ENCODE measurements at places on chromosomes 4 and X.

DNA sequence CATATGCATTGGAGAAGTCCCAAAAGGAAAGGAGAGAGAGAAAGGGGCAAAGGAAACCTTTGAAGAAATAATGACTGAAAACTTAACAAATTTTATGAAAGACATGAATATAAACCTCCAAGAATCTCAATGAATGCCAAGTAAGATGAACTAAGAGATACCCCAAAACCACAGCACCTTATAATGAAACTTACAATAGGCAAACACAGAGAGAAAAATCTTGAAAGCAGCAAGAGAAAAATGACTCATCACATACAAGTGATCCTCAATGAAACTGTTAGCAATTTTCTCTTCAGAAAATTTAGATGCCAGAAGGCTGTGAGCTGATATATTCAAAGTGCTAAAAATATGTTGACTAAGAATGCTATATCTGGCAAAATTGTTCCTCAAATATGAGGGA is 10.1 kb downstream of the SMIM10L2A start:
- DNase-seq, result no peak

DNA sequence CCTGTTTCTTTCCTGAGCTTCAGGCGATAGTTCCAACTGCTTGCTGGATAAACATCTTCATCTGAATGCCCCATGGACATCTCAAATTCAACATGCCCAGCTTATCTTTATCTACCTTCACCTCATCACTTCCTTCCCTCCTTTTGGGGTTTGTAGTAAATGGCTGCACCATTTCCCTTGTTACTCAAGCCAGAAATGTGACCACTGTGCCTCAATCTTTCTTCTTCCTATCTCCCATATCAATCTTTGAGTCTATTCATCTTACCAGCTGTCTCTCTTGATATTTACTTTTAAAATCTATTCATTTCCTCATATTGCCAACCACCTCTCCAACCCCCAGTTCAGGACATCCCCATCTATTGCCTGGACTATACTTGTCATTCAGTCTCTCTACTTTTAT is 155.4 kb downstream of the PPA2 start:
- DNase-seq, result no peak

DNA sequence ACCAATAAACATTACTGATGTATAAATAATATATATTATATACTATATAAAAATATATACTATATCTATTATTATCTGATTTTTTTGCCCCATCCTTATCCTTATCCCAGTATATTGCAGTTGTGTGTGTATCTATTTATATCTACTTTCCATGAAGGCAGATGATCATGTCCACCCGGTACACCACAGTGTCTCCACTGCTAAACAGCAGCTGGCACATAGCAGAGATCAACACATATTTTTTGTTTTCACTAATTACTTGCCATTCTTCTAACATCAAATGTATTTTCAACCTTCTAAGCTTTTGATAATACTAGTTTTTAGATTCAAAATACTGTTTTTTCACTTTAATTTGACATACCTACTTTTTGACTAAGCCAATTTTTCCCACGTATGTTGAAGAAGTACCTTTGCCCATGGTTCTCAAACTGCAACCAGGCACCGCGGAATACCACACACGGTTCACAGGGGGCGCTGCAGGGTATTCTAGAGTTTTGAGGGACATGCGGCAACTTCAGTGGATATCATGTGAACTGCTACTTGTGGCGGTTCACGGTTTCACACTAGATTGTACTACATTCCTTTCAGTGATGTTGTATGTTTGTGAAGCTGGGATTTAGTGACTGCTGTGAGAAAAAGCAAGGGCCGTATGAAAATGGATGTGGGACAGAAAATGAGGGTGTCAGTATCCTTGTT is 182.5 kb upstream of the NPY2R start:
- DNase-seq, result no peak

DNA sequence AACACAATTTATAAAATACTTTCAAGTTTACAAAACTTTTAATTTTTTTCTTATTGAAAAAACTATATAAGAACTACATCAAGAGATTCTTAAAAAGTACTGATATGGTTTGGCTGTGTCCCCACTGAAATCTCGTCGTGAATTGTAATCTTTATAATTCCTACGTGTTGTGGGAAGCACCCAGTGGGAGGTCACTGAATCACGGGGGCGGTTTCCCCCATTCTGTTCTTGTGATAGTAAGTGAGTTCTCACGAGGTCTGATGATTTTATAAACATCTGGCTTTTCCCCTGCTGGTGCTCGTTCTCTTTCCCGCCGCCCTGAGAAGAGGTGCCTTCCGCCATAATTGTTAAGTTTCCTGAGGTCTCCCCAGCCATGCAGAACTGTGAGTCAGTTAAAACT is 88.5 kb downstream of the FRAS1 start:
- DNase-seq, result no peak

GRCh38 chr4:168562041-168562571 is 65.3 kb downstream of the PALLD start:
- DNase-seq, result no peak

DNA sequence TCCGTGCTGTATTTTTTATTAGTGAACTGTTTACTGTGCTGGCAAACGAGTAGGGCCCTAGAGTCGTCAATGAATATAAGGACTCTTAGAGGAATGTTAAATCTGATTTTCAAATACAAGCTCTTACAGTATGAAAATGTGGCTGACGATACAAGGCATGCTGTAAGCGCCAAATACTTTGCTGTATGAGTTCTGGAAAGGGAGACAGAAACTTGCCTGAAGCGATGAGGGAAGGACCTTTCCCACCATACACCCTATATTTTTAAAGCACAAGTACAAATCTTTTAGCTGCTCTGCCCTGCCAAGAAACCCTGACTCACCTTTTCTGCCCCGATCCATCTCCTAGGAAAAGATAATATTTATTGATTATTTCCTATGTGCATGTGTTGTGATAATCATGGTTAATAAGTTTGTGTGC is 15.7 kb upstream of the RUFY3 start:
- no peak for DNase-seq

GRCh38 chr4:139295942-139296299 is 5.4 kb upstream of the NAA15 start:
- no peak for DNase-seq

- no peak for DNase-seq
These were observed 5.6 kb downstream of the HAND2 start for GRCh38 chr4:173524218-173525117.

- DNase-seq, result no peak
These were observed 3.6 kb downstream of the TSPYL2 start for GRCh38 chrX:53085661-53086229.

- DNase-seq, result no peak
These were observed 26.2 kb upstream of the USP46 start for GRCh38 chr4:52685316-52685715.

GRCh38 chrX:113770071-113770470 is 813.8 kb upstream of the HTR2C start:
- DNase-seq, result no peak

- no peak for DNase-seq
These were observed 13.4 kb downstream of the EDA2R start for GRCh38 chrX:66625525-66625924.

- no peak for DNase-seq
These were observed 960 bp downstream of the TRPC3 start for GRCh38 chr4:121950680-121951520.

GRCh38 chr4:132297346-132297745 is 851.7 kb upstream of the PCDH10 start:
- no peak for DNase-seq

- no peak for DNase-seq
These were observed 172.8 kb upstream of the TACR3 start for GRCh38 chr4:103892586-103892985.

- no peak for DNase-seq
These were observed 1.1 kb upstream of the SH3BP2 start for GRCh38 chr4:2791518-2792395.

GRCh38 chr4:68865188-68865638 is 49.4 kb downstream of the UGT2B10 start:
- DNase-seq, result no peak

GRCh38 chrX:23883737-23884354 is 23.9 kb downstream of the APOO start:
- no peak for DNase-seq
